ENCODE measurements at places on chromosomes 6 and 20. TPM values are rescaled to one million over a fixed set of nuclear protein-coding genes. Genes with fewer than 3 reads are reported as not detected.

The COMMD7 gene
- 30.7 TPM for total RNA-seq

The HLA-B gene
- 2,892 TPM for total RNA-seq

The TINAG gene
- not detected for total RNA-seq

The IP6K3 gene
- total RNA-seq = not detected

The TCF21 gene
- not detected for total RNA-seq

The RHAG gene
- not detected for total RNA-seq

The OXT gene
- total RNA-seq = not detected

The RAD21L1 gene
- total RNA-seq = 0.25 TPM

- H3K27ac ChIP-seq = no peak overlapping the region
- no peaks in the 10 kb centered on the region for H3K4me1 ChIP-seq
- no peaks in the 10 kb centered on the region for H3K27me3 ChIP-seq
- H3K4me3 ChIP-seq = no peak overlapping the region
Observed at GRCh38 chr20:16257021-16257420, 316.2 kb downstream of the KIF16B start.

DNA sequence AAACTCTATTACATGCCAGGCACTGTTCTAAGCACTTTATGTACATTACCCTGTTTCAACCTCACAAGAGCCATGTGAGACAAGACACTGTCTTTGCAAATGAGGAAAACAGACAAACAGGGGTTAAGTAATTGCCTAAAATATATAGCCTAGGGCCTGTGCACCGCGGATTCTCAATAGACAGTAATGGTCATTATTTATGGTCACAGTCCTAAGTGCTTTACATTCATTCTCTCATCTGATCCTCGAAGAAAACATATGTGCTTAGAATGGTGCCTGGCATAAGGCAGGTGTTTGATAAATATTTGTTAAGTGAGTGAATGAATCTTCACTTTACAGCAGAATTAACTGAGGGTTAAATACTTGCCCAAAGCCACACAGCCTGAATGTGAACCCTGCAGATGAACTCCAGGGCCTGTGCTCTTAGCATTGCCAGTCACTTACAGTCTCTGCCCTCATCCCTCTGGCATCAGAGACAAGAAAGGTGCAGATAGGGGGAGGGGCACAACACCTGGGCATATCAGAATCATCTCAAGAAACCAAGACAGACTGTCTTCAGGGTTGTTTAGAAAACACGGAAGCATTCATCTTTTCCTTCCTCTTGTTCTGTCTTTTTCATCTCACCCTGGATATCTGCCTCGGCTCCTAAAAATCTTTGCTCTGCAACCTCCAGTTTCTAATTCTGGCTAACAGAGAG is 92.8 kb upstream of the SASH1 start:
- no peaks in the 10 kb centered on the region for H3K4me1 ChIP-seq
- H3K27me3 ChIP-seq = peaks cover 5% of the 10 kb centered on the region
- H3K4me3 ChIP-seq = no peak overlapping the region
- H3K27ac ChIP-seq = no peak overlapping the region

- H3K27me3 ChIP-seq = no peaks in the 10 kb centered on the region
- peaks cover 24% of the 10 kb centered on the region for H3K36me3 ChIP-seq
- DNase-seq = no peak
- no peak overlapping the region for H3K27ac ChIP-seq
- no peak overlapping the region for H3K4me3 ChIP-seq
- no peaks in the 10 kb centered on the region for H3K4me1 ChIP-seq
Observed at GRCh38 chr6:20481281-20481680, 53.0 kb upstream of the CDKAL1 start.

- H3K4me1 ChIP-seq = peaks cover 79% of the 10 kb centered on the region
- H3K27me3 ChIP-seq = no peaks in the 10 kb centered on the region
- H3K36me3 ChIP-seq = peaks cover under 1% of the 10 kb centered on the region
- H3K4me3 ChIP-seq = no peak overlapping the region
- no peak for DNase-seq
- H3K27ac ChIP-seq = peak overlapping the region; percentile 37
Observed at GRCh38 chr20:53844259-53844658, 226.1 kb downstream of the BCAS1 start.

GRCh38 chr20:37921341-37921929 is 18.5 kb downstream of the VSTM2L start:
- H3K4me3 ChIP-seq = no peak overlapping the region
- no peak overlapping the region for H3K27ac ChIP-seq
- no peak for DNase-seq
- H3K4me1 ChIP-seq = peaks cover 8% of the 10 kb centered on the region
- H3K27me3 ChIP-seq = peaks cover 12% of the 10 kb centered on the region

GRCh38 chr6:6643398-6643797 is 54.9 kb downstream of the LY86 start:
- no peak for DNase-seq
- no peak overlapping the region for H3K27ac ChIP-seq
- H3K36me3 ChIP-seq = no peaks in the 10 kb centered on the region
- peaks cover 4% of the 10 kb centered on the region for H3K4me1 ChIP-seq
- H3K27me3 ChIP-seq = no peaks in the 10 kb centered on the region

GRCh38 chr6:7909323-7910276 is 988 bp downstream of the TXNDC5 start:
- H3K27me3 ChIP-seq = no peaks in the 10 kb centered on the region
- peak overlapping the region; percentile 89 for H3K4me3 ChIP-seq
- peak overlapping the region; percentile 60 for H3K27ac ChIP-seq
- H3K36me3 ChIP-seq = peaks cover 14% of the 10 kb centered on the region

GRCh38 chr6:44338228-44339122 is 4.0 kb upstream of the SPATS1 start:
- peak; percentile 83 for DNase-seq
- no peaks in the 10 kb centered on the region for H3K36me3 ChIP-seq
- H3K27ac ChIP-seq = no peak overlapping the region
- H3K4me3 ChIP-seq = no peak overlapping the region
- H3K27me3 ChIP-seq = peaks cover 19% of the 10 kb centered on the region

DNA sequence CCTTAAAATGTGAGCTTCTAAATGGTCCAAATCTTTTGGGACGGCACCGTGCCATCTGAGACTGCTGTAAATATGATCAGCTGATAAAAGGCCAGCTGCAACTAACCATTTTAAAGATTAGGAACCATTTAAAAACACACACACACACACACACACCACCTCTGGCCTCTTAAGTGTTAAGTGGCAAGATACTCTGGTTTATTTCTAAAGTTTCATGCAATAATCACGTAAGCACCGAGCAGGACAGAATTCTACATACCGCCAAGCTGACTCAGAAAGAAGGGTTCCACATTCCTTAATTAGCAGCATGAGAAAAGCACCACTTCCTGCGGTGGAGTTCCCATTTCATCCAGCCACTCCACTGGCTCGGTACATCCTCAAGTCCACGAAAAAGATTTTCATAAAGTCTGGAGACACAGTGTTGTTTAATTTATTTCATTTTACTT is 17.8 kb upstream of the ZNF217 start:
- peak overlapping the region; percentile 7 for H3K27ac ChIP-seq
- no peak for DNase-seq
- peaks cover 32% of the 10 kb centered on the region for H3K4me1 ChIP-seq
- H3K4me3 ChIP-seq = no peak overlapping the region

- H3K4me1 ChIP-seq = no peaks in the 10 kb centered on the region
- peaks cover 11% of the 10 kb centered on the region for H3K27me3 ChIP-seq
- no peaks in the 10 kb centered on the region for H3K36me3 ChIP-seq
- no peak overlapping the region for H3K4me3 ChIP-seq
- no peak overlapping the region for H3K27ac ChIP-seq
Observed at GRCh38 chr6:112207131-112207530, 47.2 kb downstream of the LAMA4 start.

DNA sequence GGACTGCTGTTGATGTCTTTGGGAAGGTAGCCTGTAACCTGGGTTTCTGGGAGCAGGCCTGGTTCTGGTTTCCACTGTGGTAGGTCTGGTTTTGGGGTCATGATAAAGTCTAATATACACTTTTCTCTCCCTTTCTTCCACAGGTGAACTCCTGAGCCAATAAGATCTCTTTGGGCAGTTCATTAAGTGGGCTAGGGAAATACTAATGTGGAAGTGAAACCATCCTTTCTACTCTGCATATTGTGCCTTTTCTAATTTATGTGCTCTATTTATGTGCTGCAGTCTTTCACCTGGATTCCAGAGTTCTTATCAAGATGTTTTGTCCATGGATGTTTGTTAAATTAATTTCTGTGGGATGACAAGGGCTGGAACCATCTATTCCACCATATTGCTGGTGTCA is 165.7 kb upstream of the PTPRK start:
- no peak overlapping the region for H3K27ac ChIP-seq
- H3K27me3 ChIP-seq = peaks cover 25% of the 10 kb centered on the region
- no peak for DNase-seq
- H3K4me3 ChIP-seq = no peak overlapping the region
- H3K36me3 ChIP-seq = no peaks in the 10 kb centered on the region
- no peaks in the 10 kb centered on the region for H3K4me1 ChIP-seq

DNA sequence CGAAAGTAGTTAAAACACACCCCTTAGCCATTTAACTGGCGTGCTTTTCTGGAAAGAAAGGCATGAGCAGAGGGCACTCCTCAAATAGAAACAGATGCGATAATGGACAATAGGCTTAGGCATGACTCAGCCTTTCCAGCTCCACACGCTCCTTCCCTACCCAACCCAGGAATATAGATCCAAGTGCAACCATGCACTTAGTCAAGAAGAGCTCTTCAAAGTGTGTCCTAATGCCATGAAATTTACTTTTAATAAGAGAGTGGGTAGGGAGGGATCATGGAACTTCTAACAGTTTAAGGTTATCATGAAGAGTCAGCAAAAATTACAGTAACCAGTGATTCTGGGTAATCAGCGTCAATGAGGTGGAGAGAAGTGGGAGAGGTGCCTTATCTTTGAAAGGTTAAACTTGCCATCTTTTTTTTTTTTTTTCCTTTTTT is 2.4 kb upstream of the EFHC1 start:
- no peak overlapping the region for H3K4me3 ChIP-seq
- H3K4me1 ChIP-seq = peaks cover 32% of the 10 kb centered on the region
- DNase-seq = no peak
- no peaks in the 10 kb centered on the region for H3K27me3 ChIP-seq

GRCh38 chr6:115830895-115831294 is 229.8 kb downstream of the FRK start:
- no peaks in the 10 kb centered on the region for H3K4me1 ChIP-seq
- H3K36me3 ChIP-seq = no peaks in the 10 kb centered on the region
- no peak overlapping the region for H3K4me3 ChIP-seq
- no peak for DNase-seq
- no peaks in the 10 kb centered on the region for H3K27me3 ChIP-seq

DNA sequence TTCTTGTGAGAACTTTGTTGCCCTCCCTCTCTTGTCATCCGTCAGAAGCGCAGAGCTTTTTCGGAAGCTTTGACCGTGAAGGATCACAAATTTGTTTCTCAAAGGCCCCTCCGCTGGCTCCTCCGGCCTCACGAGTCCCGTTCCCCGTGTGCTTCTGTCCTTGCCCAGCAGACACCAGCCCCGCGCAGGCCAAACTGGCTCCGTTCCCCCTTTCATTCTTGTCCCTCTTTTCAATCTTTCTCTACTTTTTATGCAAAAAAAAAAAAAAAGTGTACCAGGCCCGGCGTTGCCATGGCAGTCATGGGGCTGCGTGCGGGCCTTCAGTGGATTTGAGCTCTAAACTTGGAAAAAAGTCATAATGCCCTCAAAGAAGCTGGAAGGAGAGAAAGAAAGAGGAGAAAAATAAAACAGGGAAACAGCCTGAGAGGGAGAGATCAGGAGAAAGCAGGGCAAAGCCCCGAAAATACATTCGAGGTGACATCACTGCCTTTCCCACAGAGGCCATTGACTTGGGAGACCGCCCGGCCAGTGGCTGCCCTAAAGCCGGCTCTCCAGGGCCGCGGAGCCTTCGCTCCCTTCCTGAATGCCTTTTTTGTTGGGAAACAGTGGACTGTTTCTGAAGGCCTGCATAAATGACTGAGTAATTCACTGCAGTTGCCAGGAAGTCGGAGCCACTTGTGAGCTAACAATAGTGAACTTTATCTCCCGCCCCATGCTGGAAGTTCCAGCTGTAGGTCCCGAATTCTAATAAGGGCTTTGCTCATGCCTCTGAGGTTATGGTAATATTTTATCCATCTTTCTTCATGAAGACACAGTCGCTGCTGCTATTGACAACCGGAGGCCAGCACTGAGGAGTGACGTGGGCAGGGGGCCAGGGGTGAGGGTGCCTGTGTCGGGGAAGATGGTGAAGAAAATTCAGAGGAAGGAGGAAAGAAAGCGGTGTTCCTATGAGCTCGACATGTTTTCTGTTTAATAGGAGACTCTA is 670.9 kb downstream of the QKI start:
- H3K4me1 ChIP-seq = peaks cover 6% of the 10 kb centered on the region
- DNase-seq = no peak
- no peaks in the 10 kb centered on the region for H3K36me3 ChIP-seq
- H3K27me3 ChIP-seq = no peaks in the 10 kb centered on the region
- no peak overlapping the region for H3K27ac ChIP-seq
- H3K4me3 ChIP-seq = peak overlapping the region; percentile 10

DNA sequence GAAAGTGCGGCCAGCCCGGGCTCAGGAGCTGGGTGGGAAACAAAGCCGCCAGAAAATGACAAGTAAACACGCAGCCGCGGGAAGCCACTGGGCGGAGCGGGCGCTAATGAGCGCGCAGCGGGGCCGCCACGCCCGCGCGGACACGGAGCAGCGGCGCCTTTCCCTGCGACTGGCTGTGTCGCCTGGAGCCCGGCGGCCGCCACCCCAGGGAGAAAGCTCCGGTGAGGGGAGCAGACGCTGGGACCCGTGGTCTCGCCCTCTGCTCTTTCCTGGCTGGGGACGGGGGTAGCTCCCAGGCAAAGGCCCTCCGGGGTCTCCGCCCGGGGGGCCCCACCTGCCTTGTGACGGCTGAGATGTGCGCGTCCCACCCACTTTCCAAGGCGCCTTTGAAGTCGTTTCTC is 54.9 kb downstream of the PRR18 start:
- peaks cover 19% of the 10 kb centered on the region for H3K4me1 ChIP-seq
- no peak overlapping the region for H3K27ac ChIP-seq
- no peaks in the 10 kb centered on the region for H3K36me3 ChIP-seq
- peak; percentile 35 for DNase-seq

DNA sequence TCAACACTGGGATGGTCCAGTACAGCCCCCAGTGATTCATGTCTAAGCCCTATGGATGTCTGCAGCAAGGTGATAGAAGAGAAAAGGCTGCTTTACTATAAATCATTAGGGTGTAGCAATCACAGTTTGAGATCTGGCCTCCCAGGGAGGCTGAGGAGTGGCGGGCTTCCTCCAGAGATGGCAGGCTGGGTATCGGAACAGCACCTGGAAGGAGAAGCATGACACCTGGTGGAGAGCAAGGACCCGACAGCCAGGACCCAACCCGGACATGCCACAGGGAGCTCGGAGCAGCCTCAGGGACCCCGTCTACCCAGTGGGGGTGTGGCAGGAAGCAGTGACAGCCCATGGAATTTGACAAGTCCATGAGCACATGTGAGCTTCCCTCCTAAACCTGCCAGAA is 114.8 kb upstream of the CD93 start:
- no peak overlapping the region for H3K27ac ChIP-seq
- H3K4me1 ChIP-seq = no peaks in the 10 kb centered on the region
- peaks cover 16% of the 10 kb centered on the region for H3K27me3 ChIP-seq
- H3K36me3 ChIP-seq = no peaks in the 10 kb centered on the region
- H3K4me3 ChIP-seq = no peak overlapping the region

GRCh38 chr20:41052742-41053419 is 24.3 kb downstream of the TOP1 start:
- peaks cover 56% of the 10 kb centered on the region for H3K36me3 ChIP-seq
- no peak overlapping the region for H3K4me3 ChIP-seq
- H3K27ac ChIP-seq = no peak overlapping the region
- no peak for DNase-seq
- H3K27me3 ChIP-seq = no peaks in the 10 kb centered on the region

Data from activated CD8-positive, alpha-beta T cell treated with anti-CD3 and anti-CD28 coated beads for 36 hours (primary cell).